ENCODE measurements at places on chromosomes 2 and 18.

GRCh38 chr2:201223089-201224073 lies 37.0 kb upstream of the CASP8 start:
- DNase-seq: no peak

GRCh38 chr2:172488556-172488955 lies 61.2 kb downstream of the ITGA6 start:
- no peak for DNase-seq

DNA sequence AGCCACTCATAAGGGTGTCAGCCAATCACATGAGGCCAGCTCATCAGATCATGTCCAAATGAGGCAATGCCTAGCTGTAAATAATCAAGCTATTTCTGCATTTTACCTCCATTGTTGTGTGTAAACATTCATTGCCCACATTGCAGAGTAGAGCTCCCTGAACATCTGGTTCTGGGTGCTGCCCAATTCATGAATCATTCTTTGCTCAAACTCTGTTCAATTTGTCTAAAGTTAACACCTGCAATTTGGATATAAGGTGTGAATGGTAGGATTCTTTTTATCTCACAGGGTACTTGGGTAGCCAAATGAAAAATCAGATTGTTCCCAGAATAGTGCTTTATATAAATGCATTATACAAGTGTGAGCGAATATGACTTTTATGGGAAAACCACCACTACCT lies 345.5 kb upstream of the NT5C1B start:
- DNase-seq: no peak

DNA sequence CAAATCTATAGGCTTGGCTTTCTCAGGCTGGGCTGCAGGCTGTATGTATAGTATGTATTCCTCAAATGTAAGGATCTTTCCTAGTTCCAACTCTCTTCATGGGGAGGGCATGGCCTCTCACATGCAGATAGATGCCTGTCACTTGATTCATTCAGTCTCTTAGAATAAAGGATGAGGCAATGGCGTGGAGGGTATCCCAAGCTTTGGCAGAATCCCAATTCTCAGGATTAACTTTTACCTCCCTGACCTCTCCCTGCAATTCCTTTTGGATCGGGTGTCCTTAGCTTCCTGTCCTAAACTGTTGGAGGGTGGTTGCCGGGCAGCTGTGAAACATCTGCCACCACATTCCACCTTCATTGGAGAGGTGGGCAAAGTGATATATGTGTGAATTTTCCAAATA lies 80.3 kb downstream of the INSIG2 start:
- DNase-seq: no peak

DNA sequence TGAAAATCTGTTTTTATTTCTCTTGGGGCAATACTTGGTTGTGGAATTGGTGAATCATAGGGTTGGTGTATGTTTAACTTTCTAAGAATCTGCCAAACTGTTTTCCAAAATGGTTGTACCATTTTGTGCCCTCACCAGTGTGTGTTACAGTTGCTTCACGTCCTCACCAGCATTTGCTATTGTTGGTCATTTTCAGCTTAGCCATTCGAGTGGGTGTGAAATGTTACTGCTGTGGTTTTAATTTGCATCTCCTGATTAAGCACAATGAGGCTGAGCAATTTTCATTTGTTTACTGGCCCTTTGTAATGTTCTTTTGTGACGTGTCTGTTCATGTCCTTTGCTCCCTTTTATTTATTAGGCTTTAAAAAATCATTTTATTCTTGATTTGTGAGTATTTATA lies 49.7 kb downstream of the FOSL2 start:
- DNase-seq: no peak

DNA sequence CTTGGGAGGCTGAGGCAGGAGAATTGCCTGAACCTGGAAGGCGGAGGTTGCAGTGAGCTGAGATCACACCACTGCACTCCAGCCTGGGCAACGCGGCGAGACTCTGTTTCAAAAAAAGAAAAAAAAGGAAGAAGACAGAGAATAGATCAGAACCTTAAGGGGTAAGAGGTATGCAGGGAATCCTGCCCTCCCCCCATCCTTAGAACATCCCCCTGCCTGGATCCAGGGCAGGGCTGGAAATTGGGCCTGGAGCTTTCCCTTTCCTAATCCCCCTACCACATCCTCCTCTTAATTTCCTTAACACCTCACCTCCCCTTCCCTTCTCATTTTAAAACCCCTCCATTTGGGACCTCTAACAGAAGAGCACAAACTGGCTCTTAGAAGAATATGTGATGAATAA lies 56.5 kb downstream of the RNU4ATAC start:
- DNase-seq: no peak

DNA sequence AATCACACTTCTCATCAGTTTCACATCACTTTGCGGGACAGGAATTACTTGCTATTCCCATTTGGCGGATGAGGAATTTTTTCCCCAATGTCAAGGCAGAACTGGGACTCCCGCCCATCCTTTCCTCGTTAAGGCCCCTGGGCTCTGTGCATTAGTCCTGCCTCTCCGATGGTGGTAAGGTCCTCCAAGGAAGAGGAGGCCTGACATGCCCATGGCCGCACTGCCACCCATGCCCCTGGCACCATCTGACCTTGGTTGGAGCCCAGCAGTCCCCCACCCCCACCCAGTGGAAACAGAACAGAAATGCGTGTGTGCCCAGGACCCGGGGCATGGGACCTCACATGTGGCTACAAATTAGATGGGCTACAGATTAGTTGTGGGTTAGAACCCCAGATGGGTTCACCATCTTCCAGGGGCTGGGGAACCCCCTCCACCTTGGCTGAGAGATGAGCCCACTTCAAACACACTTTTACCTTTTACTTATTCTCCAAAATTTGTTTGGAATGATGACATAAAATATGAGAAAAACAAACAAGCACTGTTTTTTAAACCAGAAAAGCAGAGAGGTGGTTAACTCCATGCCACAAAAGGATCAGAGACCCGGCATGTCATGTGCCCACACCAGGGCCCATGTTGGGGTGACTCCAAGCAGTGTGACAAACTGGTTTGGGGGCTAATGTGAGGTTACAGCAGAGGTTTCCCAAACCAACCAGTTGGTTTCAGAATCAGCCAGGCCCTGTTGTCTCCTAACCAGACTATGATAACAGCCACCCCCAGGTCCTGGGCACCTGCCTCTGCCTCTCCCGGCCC lies 11.0 kb upstream of the DUSP2 start:
- no peak for DNase-seq

GRCh38 chr2:196987298-196987648 lies 60.8 kb upstream of the PGAP1 start:
- DNase-seq: no peak

DNA sequence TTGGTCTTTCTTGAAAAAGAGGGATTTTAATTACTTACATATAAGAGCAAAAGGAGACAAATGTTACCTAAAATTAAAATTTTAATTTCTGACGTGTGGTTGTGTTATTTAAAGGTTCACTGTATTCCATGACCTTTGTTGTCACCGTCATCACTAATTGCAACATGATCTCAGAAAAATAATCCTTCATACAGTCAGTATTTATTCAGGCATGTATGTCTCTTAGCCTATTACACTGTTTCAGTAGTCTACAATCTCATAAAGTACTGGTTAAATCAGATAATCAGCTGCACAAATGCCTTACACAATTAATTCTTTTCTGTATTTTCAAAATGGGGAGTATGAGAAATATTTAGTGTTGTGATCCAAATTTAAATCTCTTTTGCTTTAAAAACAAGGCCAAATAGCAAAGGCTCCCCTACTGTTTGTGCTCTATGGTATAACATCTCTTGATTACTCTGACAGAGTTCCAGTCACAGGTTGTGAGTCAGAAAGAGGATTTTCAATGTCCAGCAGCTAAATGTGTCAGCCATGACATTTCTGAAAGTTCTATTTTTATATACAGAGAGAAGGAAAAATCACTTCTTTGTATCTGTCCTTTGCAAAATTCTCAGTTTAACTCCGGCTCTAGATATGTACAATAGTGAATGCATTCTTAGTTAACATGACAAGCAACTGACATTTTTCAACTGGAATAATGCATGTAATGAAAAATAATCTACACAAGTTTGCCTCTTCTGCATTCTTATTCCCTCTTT lies 184.0 kb downstream of the FIGN start:
- no peak for DNase-seq

GRCh38 chr2:57862153-57862552 lies 184.5 kb upstream of the VRK2 start:
- no peak for DNase-seq

- no peak for DNase-seq
These were observed 7.9 kb downstream of the MFSD6 start for GRCh38 chr2:190415794-190416775.

- DNase-seq: no peak
These were observed 18.9 kb upstream of the ST3GAL5 start for GRCh38 chr2:85907671-85908157.

DNA sequence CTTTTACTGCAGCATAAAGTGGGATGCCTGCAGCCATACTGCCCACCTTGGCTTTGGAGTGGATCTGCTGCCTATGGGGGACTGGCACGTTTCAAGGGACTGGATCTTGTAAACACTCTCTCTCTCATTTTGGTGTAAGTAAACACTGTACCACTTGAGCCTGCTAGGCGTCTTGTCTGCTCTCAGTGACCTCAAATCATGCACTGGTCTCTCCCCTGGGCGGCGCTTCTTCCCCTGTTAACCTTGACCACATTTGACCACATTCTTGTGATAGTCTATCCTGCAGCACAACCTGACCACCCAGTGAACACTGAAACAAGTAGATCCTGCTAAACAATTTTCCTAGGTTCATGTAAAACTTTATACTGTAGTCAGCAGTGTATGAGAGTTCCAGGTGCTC lies 82.6 kb upstream of the HNMT start:
- DNase-seq: no peak

GRCh38 chr2:100780203-100781008 lies 39.5 kb upstream of the NPAS2 start:
- DNase-seq: no peak

- DNase-seq: no peak
These were observed 90.6 kb downstream of the APOB start for GRCh38 chr2:20953146-20953824.

DNA sequence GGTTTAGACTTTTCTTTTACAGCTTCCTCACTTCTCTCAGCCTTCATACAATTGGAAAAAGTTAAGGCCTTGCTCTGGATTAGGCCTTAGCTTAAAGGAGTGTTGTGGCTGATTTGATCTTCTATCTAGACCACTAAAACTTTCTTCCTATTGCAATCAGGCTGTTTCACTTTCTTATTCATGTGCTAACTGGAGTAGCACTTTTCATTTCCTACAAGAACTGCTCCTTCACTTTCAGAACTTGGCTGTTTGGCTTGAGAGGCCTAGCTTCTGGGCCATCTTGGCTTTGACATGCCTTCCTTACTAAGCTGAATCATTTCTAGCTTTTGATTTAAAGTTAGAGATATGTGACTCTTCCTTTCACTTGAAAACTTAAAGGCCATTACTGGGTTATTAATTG lies 114.3 kb downstream of the ARHGEF4 start:
- no peak for DNase-seq

- no peak for DNase-seq
These were observed at the start of gene GPR35 for GRCh38 chr2:240624950-240625621. GPR35 (plus strand) TSS chr2:240625480; CDS start chr2:240629953, 4,473 bp downstream.

DNA sequence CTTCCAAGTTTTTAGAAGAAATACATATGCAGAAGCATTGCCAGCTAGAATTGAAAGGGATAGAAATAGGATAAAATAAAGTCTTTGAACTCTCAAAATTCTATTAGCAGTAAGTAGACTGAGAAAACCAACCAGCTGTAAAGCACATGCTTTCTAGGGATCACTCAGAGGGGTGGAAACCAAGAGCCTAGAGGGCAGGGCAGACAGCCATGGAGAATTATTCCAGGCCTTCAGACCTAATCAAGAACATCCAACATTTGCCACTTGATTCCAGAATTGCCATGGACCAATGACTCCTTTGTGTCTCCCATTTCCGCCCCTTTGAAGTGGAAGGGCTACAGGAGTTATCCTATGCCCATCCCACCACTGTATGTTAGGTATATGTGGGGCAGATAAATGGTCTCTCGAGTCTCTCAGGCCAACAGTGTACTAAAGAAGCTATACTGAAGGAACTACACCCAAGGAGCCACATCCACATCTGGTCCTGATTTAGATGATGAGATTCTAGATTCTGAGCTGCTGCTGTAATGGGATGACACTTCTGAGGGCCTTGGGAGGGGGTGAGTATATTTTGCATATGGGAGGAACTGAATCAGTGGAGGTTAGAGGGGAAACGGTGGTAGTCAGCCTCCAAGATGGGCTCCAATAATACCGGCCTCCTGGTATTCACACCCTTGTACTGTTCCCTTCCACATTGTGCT lies 4.0 kb downstream of the FARSB start:
- DNase-seq: no peak

- DNase-seq: no peak
These were observed 262.8 kb upstream of the CHST9 start for GRCh38 chr18:27447930-27448329.

DNA sequence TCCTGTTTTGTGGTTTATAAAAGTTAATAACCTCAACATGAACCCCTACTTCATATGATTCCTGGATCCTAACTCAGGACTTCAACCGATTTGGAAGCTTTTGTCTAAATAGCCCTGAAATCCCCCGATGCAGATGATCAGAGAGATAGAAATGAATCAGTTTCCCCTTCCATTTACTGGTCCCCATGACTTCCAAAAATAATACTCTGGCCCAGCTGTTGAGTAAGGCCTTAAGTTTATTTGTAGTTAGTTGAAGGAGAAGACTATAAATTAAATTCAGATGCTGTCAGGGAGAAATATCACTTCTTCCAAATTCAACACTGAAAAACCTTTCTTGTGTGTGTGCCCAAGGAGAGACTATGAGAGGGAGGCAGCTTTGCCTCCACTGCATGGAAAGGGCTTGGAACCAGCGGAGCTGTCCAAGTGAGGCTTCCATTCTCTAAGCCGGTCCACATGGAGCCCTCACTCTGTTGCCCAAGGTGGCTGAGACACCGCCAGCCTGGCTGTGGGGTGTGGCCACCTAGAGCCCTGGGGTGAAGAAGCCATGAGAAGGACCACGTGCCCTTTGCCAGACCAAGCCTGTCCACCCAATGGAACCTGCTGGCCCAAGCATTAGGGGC lies 53.6 kb downstream of the PIEZO2 start:
- no peak for DNase-seq

- no peak for DNase-seq
These were observed 15.7 kb upstream of the GPR17 start for GRCh38 chr2:127630096-127630863.

DNA sequence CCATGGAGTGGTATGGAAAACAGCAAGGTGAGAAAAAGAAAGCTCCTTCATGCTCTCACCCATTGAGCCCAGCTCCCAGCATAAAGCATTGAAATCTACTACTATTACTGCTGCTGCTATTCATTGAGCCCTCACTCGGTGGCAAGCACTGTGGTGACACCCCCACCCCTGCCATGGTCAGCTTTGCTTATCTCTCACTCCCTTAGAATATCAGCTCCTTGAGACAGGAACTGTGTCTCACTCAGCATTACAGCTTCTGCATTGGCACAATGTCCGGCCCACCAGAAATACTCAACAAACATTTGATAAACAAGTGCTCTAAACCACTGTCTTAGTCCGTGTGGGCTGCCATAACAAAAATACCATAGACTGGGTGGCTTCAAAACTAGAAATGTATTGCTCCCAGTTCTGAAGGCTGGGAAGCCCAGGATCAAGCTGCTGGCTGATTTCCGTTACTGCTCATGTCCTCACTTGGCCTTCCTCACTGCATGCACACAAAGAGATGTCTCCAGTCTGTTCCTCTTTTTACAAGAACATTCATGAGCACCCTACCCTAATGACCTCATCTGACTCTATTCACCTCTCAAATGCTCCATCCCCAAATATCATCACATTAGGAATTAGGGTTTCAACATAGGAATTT lies 116.3 kb downstream of the ZBTB7C start:
- no peak for DNase-seq
